ENCODE measurements at places on chromosomes 7 and 10. TPM values are rescaled to one million over a fixed set of nuclear protein-coding genes. Genes with fewer than 3 reads are reported as not detected.
A peak's percentile ranks its signal among the peaks of the same experiment; 100 is the strongest.

INSIG1 gene
- 81.5 TPM for total RNA-seq

DNAH11 gene
- total RNA-seq: 0.63 TPM

NME8 gene
- total RNA-seq: not detected

RSPH10B gene
- total RNA-seq: 0.07 TPM

PLAU gene
- 4.2 TPM for total RNA-seq

DNA sequence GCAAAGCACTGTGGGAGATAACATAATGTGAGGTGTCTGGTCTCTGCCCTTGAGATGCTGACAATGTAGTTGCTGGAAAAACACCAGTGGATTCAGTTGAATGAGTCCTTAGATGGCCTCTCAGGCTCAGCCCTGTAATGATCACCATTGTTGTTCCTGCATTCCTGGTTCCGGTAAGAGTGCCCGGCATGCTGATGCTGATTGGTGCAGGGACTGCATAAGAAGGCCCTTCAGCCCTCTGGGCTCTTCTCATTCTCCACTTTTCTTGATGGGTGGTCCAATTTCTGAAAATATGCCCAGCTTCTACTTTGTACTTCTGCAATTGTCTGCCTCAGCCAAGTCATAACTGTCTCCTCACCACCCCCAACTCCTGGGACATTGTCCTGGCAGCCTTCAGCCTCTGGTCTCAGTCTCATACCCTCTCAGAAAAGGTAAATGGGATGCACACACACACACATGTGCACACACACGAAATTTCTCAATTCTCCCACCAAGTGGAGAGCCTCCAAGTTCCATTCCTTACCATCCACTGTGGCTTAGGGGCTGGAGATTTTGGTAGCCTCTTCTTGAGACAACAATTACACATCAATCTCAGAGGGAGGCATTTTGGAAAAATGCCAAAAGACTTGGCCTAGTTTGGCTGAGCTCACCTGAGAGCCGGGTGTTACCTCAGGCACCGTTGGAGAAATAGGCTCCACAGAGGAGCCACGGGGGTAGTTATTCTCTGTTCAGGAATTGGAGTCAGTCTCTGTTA, 314.9 kb downstream of the RPS24 start:
- DNase-seq: no peak

- DNase-seq: no peak
These were observed 11.6 kb downstream of the HBP1 start for GRCh38 chr7:107180378-107180777.

GRCh38 chr7:7266257-7266881, 84.0 kb downstream of the C1GALT1 start:
- DNase-seq: no peak

GRCh38 chr7:70082099-70082611, 483.9 kb downstream of the AUTS2 start:
- no peak for DNase-seq

- no peak for DNase-seq
These were observed 130.0 kb downstream of the FAM53B start for GRCh38 chr10:124614003-124614659.

GRCh38 chr10:58976254-58976653, 200.2 kb upstream of the PHYHIPL start:
- DNase-seq: no peak

DNA sequence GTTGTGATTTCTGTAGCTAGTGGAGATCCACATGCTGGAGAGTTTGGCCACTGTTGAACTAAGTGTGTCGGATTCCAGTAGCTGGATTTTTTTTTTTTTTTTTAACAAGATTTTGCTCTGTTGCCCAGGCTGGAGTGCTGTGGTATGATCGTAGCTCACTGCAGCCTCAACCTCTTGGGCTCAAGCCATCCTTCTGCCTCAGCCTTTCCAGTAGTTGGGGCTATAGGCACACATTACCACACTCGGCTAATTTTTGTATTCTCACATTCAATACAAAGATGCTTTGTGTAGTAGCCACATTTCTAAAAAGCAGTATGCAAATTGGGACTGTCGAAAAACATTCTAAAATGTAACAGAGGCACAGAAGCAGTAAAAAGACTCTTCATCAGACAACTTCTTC, 63.5 kb downstream of the RABGEF1 start:
- no peak for DNase-seq

GRCh38 chr10:93180482-93180931, 106.8 kb downstream of the CYP26A1 start:
- no peak for DNase-seq

- no peak for DNase-seq
These were observed 259.8 kb downstream of the DIP2C start for GRCh38 chr10:429696-430095.

- peak; percentile 8 for DNase-seq
These were observed 75.5 kb downstream of the MACC1 start for GRCh38 chr7:20141666-20142065.

DNA sequence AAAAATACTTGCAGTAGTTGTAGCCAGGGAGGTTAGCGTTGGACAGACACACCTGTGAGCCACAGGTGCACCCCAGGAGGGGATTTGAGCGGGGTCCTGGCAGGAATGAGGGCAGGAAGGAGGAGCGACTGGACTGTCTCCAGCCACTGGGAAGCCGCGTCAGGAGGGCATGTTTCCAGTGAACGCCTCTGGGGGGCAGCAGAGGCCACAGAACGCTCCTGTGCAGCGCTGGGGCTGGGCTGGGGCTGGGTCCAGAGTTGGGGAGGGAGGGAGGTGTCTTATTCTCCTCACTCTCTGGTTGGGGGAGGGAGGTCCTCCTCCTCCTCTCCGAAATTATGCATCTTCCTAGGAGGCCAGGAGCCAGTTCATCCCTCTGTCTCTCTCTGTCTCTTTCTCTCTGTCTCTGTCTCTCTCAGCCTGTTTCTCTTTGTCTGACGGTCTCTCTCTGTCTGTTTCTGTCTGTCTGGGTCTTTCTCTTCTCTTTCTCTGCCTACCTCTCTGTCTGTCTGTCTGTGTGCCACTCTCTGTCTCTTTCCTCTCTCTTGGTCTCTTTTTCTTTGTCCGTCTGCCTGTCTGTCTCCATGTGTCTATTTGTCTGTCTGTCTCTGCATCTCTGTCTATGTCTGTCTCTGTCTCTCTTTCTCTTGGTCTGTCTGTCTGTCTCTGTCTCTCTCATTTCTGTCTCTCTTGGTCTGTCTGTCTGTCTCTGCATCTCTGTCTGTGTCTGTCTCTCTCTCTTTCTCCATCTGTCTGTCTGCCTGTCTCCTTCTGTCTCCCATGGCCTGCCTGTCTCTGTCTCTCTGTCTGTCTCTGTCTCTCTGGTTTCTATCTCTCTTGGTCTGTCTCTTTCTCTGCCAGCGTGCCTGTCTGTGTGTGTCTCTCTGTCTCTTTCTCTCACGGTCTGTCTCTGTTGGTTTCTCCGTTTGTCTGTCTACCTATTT, 9.9 kb upstream of the PSMG3 start:
- DNase-seq: peak; percentile 78

- no peak for DNase-seq
These were observed 25.3 kb downstream of the CFAP46 start for GRCh38 chr10:132916956-132917666.

DNA sequence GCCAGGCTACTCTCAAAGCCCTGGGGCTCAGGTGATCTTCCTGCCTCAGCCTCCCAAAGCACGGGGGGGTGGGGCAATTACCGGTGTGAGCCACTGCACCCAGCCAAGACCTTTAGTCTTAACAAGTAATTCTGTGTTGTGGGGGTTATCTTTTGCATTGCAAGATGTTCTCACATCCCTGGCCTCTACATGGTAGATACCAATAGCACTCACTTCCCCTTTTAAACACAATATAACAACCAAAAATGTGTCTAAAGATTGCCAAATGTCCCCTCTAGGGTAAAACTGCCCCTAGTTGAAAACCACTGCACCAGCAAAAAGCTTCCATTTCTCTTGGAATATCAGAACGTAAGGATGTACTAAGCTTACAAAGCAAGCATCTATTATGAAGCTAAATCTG, 225.0 kb downstream of the CTNNA3 start:
- no peak for DNase-seq

GRCh38 chr10:90983914-90984549, 63.1 kb upstream of the ANKRD1 start:
- no peak for DNase-seq

Measured in neural crest cell (in vitro differentiated cells).